ENCODE measurements at places on chromosomes 2 and 18. TPM values are rescaled to one million over a fixed set of nuclear protein-coding genes. Genes with fewer than 3 reads are reported as not detected.

DNA sequence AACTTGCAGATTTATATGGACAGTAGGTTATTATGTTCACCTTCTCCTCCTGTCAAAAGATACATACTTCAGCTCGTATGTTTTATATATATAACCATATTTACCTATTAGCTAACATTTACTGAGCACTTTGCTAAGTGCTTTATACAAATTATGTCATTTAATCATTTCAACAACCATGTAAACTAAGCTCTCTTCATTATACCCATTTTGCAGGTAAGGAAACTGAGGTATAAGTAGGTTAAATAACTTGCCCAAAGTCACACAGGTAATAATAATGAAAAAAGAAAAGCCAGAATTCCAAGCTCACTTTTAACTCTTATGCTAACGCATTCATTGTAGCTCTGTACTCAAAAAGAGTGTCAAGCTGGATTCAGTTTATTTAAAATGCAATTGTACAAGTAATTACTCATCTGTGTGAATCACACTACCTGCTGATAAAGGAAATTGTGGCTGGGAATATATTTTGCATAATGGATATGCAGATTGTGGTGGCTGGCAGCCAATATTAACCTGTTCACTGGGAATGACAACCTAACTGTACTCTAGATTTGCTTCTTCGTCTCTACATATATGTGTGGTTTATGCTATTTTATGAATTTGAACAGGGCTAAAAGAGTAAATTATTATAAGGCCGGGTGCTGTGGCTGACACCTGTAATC lies 20.6 kb downstream of the SLC16A14 start:
- no peak overlapping the region for H3K27ac ChIP-seq
- no peaks in the 10 kb centered on the region for H3K4me1 ChIP-seq
- H3K36me3 ChIP-seq = no peaks in the 10 kb centered on the region
- H3K4me3 ChIP-seq = no peak overlapping the region
- DNase-seq = no peak

GRCh38 chr2:101788995-101789970 lies 91.8 kb downstream of the MAP4K4 start:
- H3K27me3 ChIP-seq = no peaks in the 10 kb centered on the region
- no peaks in the 10 kb centered on the region for H3K4me1 ChIP-seq
- no peak overlapping the region for H3K4me3 ChIP-seq
- DNase-seq = no peak
- H3K36me3 ChIP-seq = no peaks in the 10 kb centered on the region
- H3K27ac ChIP-seq = no peak overlapping the region

- no peaks in the 10 kb centered on the region for H3K4me1 ChIP-seq
- no peak overlapping the region for H3K4me3 ChIP-seq
- H3K27ac ChIP-seq = peak overlapping the region; percentile 21
- no peaks in the 10 kb centered on the region for H3K27me3 ChIP-seq
- H3K36me3 ChIP-seq = peaks cover 27% of the 10 kb centered on the region
These were observed 13.4 kb downstream of the NOP58 start for GRCh38 chr2:202278944-202279343.

GRCh38 chr2:155747531-155747930 lies 585.0 kb downstream of the NR4A2 start:
- H3K4me3 ChIP-seq = no peak overlapping the region
- DNase-seq = no peak
- H3K4me1 ChIP-seq = no peaks in the 10 kb centered on the region
- no peaks in the 10 kb centered on the region for H3K27me3 ChIP-seq

GRCh38 chr2:33058716-33059470 lies 112.1 kb downstream of the LTBP1 start:
- H3K27ac ChIP-seq = no peak overlapping the region
- no peak overlapping the region for H3K4me3 ChIP-seq
- H3K4me1 ChIP-seq = no peaks in the 10 kb centered on the region
- no peaks in the 10 kb centered on the region for H3K36me3 ChIP-seq
- DNase-seq = no peak

- H3K4me1 ChIP-seq = no peaks in the 10 kb centered on the region
- DNase-seq = no peak
- no peak overlapping the region for H3K4me3 ChIP-seq
- H3K27ac ChIP-seq = no peak overlapping the region
These were observed 139.8 kb downstream of the RNF152 start for GRCh38 chr18:61752973-61753372.

- H3K36me3 ChIP-seq = no peaks in the 10 kb centered on the region
- no peaks in the 10 kb centered on the region for H3K4me1 ChIP-seq
These were observed 323.2 kb downstream of the RAD51AP2 start for GRCh38 chr2:17195016-17195415.

- no peak for DNase-seq
- H3K4me1 ChIP-seq = no peaks in the 10 kb centered on the region
- no peak overlapping the region for H3K4me3 ChIP-seq
- no peak overlapping the region for H3K27ac ChIP-seq
These were observed 57.3 kb upstream of the SIX3 start for GRCh38 chr2:44884231-44884630.

DNA sequence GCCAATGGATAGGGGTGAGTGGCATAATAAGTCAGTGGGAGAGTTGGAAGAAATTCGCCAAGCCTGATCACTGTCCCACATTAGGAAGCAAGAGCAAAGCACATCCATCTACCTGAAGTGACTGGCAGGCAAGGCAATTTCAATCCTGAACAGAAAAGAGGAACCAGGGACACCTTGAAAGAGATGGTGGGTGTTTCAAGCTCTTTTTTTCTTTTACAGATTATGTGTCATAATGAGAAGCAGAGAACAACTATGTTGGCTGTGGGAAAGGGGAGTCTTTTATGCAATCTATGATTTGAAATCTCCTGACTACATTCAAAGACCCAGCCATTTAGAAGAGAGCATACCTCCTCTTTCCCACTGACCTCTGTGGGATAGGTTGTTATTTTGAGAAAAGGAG lies 63.5 kb downstream of the TGIF1 start:
- DNase-seq = no peak
- no peak overlapping the region for H3K4me3 ChIP-seq
- H3K27ac ChIP-seq = no peak overlapping the region
- H3K4me1 ChIP-seq = no peaks in the 10 kb centered on the region
- H3K36me3 ChIP-seq = no peaks in the 10 kb centered on the region
- H3K27me3 ChIP-seq = no peaks in the 10 kb centered on the region

DNA sequence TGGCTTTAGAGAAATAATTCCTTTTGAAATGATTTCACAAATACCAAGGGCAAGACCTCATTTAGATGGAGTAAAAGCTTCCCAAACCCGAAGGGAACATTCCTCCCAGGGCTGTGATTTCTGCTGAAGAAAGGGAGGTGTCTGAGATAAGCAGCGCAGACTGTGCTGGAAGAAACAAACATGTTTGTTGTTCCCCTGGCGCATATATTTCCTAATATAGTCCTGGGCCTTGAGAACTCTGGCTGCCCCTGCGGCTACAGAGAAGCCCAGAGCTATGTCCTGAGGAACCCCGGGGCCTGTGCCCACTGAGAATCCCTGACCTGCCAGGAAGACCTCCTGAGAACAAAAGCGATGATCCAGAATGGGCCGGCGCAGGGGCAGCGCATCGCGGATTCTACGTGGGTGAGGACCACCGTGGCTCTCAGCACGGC lies 372.6 kb upstream of the NT5C1B start:
- H3K27ac ChIP-seq = no peak overlapping the region
- no peaks in the 10 kb centered on the region for H3K27me3 ChIP-seq
- H3K4me1 ChIP-seq = no peaks in the 10 kb centered on the region
- H3K36me3 ChIP-seq = no peaks in the 10 kb centered on the region
- DNase-seq = no peak
- H3K4me3 ChIP-seq = no peak overlapping the region

DNA sequence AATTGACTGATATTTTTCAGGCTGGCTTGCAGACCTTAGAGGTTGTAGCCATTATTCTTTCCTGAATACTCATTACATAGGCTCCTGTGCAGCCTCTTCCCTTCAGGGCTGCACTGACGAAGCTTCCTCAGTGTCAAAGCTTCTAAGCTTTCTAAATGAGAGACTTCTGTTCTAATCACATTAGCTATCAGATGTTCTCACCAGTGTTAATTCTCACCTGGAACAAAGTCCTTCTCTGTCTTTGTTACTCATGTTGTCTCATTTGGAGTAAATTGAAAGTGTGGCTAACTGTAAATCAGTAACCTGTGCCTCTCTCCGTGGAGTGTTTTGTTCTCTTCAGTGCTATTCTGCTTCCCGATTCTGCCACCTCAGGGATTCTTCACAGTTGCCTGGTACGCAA lies 76.9 kb downstream of the MC4R start:
- H3K27ac ChIP-seq = no peak overlapping the region
- H3K4me1 ChIP-seq = no peaks in the 10 kb centered on the region
- H3K27me3 ChIP-seq = no peaks in the 10 kb centered on the region
- H3K4me3 ChIP-seq = no peak overlapping the region

The HEATR5B gene
- total RNA-seq = 50.5 TPM

DNA sequence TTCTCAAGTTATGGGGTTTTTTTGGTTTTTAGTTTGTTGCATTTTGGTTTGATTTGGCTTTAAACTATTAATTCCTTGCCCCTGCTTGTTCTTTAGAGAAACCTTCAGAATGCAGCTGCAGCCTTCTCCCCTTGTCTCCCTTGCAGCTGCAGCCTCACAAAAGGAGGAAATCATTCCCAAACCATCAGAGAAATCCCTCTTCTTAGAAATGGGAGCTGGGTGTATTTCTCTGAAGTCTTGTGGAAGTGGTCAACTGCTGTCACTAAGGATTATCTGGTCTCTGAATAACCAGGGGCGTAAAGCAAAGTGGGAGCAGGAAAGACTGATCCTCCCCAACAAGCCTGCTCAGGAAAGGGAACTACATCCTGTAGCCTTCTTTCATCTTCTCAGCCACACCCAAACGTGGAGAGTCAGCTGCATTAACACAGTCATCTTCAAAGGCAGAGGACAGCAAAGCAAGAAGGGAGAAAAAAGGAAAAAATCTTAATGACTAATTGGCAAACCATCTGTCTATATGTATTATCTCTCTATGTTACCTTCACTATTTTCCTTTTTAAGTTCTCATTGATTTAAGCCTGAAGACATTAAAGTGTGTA lies 1834.1 kb upstream of the PIK3C3 start:
- H3K4me1 ChIP-seq = no peaks in the 10 kb centered on the region
- H3K4me3 ChIP-seq = no peak overlapping the region
- no peaks in the 10 kb centered on the region for H3K36me3 ChIP-seq
- H3K27ac ChIP-seq = no peak overlapping the region
- DNase-seq = no peak
- H3K27me3 ChIP-seq = no peaks in the 10 kb centered on the region
